ENCODE measurements at places on chromosomes 6 and 20.

DNA sequence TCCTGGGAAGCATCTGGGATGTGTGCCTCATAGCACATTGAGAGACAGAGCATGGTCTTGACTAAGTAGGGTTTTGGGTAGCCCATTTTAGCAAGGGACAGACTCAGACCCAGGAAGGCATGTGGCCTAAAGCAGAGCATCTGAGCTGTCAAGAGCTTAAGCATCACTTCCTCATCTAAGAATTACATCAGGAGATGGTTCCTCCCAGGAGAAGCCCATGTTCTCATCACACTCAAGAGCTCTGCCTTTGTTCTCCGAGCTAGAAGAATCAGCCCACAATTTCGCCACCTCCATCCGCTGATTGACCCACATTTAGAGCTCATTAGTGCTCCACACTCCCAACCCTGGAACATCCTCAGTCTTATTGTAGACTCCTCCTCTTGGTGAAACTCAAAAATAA is 68.3 kb downstream of the NPEPL1 start:
- DNase-seq, result no peak

DNA sequence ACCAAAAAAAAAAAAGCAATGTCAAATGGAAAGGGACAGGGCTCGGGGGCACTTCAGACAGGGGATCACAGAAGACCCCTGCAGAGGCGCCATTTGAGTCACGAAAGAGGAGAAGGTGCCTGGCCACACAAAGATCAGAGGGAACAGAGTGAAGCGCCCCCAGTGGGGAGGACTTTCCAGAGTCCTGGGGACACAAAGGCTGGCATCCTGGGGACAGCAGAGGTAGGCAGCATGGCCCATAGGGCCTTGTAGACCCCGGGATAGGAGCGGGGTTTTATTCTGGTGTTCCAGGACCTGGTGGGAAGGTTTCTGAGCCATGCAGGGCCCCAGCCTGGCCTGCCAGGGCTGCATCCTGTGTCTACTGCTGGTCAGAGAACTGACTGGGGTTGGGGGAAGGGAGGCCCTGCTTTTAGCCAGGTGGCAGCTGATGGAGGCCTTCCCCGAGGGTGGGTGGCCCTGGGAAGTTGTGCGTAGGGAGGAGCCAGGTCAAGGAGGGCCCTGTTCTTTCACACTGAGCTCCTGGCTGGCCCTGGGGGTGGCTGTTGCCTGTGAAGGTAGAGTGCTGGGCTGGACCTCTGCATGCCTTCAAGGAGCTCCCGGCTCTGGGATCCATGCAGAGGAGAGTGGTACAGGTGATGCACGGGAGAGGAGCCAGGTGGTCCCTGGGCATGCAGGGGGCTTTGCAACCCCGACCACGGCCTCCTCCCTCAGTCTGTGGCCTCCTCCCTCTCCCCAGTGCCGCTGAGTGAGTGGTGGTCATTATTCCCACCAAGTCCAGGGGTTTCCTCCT is 117.9 kb downstream of the CDH4 start:
- DNase-seq, result no peak

- no peak for DNase-seq
Measured at GRCh38 chr6:140078561-140079125, 704.2 kb upstream of the CITED2 start.

- no peak for DNase-seq
Measured at GRCh38 chr6:163250116-163250515, 164.4 kb upstream of the QKI start.

DNA sequence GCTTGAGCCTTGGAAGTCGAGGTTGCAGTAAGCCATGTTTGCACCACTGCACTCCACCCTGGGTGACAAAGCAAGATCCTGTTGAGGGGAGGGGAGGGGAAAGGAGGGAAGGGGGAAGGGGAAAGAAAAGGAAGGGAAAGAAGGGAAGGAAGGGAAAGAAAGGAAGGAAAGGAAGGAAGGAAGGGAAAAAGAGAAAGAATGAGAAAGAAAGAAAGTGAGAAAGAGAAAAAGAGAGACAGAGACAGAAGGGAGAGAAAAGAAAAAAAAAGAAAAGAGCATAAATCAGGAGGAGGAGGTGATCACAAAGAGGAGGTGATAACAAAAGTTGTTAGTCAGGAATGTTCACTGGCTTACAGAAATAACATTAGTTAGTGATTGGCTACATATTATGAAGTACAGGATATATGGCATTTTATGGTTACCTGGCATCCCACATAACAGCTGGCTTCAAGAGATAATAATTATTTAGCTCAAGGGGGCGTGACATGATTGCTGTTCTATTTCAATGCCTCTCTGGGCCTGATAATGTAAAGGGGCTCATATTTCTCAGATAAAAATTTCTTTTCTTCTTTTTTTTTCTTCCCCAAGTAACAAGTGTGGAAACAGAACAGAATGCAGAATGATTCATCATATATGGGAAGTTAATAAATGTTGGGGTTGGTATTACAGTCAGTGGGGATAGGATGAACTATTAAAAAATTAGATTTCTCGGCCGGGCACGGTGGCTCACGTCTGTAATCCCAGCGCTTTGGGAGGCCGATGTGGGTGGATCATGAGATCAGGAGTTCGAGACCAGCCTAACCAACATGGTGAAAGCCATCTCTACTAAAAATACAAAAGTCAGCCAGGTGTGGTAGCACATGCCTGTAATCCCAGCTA is 27.1 kb downstream of the SAMHD1 start:
- no peak for DNase-seq

- DNase-seq, result no peak
Measured at GRCh38 chr6:81995548-81996289, 243.2 kb upstream of the TENT5A start.

DNA sequence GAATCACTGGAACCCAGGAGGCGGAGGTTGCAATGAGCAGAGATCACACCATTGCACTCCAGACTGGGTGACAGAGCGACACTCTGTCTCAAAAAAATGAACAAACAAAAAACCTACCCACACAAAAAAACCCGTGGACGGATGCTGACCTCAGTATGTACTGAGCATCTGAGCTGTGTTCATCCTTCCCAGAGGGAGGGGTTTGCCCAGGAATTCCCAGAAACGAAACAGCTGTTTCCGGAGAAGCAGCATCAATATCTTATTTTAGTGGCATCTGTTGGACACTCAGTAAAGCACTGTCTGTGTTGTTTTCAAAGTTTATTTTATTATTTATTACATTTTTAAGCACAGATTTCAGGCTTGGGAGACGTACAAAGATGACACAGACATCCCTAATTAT is 18.7 kb downstream of the NANP start:
- no peak for DNase-seq

DNA sequence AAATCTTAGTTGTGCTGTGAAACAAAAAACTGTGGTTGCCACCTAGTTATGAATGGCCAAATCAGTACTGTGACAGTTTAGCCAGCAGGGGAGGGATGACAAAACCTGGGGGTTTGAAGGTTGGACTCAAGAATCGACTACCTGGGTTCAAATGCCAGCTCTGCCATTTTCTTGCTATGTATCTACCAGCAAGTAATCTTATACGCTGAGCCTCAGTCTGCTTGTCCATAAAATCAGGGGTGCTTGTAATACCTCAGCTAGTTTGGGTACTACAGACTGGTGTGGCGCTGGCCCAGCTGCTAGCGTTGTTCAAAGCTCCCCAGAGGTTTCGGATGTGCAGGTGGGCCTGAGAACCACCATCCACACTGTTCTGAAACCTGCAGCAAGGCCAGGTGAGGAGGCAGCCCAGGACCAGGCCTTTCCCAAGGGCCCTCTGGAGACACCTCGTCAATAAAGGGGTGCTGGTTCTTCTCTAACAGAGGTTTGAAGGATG is 40.4 kb downstream of the TRAM2 start:
- DNase-seq, result no peak

- DNase-seq, result no peak
Measured at GRCh38 chr6:27517928-27518787, 45.3 kb upstream of the ZNF184 start.

GRCh38 chr20:53080969-53081871 is 109.1 kb downstream of the TSHZ2 start:
- no peak for DNase-seq

DNA sequence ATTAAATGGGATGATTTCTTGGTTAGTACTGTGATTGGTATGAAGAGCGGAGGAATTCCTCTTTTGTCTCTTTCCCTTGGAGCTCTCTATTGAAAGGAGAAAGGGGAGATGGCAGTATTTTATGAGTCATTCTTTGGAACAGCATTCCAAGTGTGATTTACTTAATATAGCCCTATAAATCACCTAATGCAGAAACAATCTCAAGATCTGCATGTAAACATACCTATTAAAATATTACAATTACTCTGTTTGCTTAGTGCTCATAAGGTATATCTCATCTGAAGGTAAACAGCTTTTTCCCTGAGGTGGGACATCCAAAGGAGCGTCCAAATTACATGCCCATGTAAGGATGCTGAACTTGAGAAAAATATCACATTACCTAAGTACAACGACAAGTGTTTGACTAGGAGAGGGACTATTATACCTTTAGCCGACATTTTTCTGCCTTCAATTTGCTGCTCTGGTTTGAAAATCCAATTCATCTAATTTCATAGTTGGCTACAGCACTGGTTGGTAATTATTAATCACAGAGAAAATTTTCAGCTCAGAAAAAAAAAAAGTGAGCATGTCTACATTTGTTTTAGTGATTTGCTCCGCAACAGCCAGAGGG is 229.0 kb downstream of the FOXC1 start:
- DNase-seq, result no peak

GRCh38 chr6:85460154-85460920 is 10.5 kb downstream of the NT5E start:
- peak; percentile 23 for DNase-seq

GRCh38 chr20:43244647-43245046 is 54.9 kb upstream of the PTPRT start:
- DNase-seq, result no peak

DNA sequence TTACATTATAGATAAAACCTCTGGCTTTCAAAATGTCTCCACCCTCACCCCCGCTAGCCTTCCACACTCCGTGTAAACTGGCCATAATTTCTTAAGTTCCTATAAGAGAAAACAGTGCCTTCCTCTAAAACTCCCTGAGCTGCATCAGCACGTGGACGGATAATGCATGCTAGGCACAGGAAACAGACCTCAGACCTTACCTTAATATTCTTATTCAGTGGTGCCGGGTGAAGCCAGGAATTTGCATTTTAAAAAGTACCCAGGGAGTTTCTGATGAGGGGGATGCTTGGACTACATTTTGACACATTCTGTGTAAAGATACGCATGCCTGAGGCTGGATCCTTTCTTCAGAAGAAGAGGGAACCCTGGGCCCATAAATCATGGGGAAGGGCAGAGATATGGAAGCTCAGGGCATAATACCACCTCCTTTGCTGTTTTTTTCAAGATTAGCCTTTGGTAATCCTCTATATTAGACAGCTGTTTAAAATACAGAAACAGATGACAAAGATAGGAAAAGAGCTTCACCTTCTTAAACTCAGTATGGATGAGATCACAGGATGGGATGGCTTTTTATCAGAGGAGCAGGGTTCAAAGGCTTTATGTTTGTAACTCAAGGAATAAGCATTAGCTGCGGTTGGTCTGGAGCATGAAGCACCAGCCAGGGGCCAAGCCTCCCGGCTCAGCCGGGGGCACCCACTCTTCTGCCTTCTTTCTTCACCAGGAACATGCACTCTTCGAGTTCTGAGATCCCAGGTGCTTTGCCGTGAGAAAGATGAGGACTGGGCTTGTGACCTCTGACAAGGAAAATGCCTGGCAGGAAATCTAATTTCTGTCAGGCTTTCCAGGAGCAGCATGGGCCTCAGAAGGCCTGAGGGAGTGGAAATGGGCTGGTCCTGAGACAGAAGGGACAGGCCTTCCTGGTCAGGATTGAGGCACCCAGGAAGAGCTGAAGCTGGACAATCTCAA is 218.1 kb upstream of the SOX4 start:
- DNase-seq, result no peak

- no peak for DNase-seq
Measured at GRCh38 chr6:138493413-138493812, 5.9 kb downstream of the NHSL1 start.

DNA sequence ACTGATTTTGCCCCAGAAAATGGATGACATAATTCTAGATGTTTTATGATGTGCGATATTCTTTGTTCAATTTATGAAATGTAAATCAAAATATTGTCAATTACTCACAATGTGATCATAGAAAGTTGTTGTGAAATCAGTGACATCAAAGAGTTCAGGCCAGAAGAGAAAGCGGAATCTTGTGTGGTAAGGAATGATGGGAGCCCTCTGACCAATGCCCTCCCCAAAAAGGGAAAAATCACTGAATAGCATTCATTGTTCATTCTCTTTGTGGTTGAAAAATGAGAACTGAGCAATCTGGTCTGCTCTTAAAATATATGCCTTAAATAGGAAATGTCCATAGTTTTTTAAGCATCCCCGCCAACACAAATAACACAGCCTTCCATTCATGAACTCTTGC is 247.1 kb upstream of the GRIK2 start:
- DNase-seq, result no peak

- no peak for DNase-seq
Measured at GRCh38 chr6:1436334-1437306, 47.2 kb downstream of the FOXF2 start.

- peak; percentile 14 for DNase-seq
Measured at GRCh38 chr6:136563386-136564152, 13.3 kb upstream of the MAP7 start.

GRCh38 chr20:11807054-11808048 is 110.3 kb upstream of the BTBD3 start:
- no peak for DNase-seq

- DNase-seq, result no peak
Measured at GRCh38 chr20:24017458-24017755, 28.8 kb upstream of the GGTLC1 start.

DNA sequence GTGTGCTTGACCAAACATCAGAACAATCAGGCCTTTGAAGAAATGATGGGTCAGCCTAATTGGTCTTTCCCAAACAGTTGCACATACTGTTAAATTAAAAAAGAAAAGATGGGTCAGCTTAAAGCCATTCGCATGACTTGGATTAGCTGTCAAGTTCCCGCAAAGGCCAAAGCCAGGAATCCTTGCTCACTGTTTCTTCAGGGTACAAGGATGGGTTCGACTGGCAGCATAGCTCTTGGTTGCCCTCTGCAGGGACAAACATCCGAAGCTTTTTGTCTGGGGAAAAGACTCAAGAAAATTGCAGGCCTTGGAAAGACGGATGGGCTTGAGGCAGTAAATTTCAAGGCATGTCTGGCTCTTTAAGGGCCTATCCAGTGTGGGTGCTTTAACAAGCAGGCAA is 168.0 kb downstream of the HDGFL1 start:
- DNase-seq, result no peak

- DNase-seq, result no peak
Measured at GRCh38 chr6:153725456-153725855, 313.6 kb upstream of the OPRM1 start.

DNA sequence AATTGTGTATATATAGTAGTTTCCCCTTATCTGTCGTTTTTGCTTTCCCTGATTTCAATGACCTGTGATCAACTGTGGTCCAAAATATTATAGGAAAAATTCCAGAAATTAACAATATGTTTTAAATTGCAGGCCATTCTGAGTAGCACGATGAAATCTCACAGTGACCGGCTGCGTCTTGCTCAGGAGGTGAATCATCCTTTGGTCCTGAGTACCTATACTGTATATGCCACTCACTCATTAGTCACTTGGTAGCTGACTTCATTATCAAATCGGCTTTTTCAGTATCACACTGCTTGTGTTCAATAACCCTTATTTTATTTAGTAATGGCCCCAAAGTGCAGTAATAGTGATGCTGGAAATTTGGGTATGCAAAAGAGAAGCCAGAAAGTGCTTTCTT is 728.3 kb upstream of the EYS start:
- DNase-seq, result no peak
